ENCODE measurements at places on chromosomes 12 and 14.

DNA sequence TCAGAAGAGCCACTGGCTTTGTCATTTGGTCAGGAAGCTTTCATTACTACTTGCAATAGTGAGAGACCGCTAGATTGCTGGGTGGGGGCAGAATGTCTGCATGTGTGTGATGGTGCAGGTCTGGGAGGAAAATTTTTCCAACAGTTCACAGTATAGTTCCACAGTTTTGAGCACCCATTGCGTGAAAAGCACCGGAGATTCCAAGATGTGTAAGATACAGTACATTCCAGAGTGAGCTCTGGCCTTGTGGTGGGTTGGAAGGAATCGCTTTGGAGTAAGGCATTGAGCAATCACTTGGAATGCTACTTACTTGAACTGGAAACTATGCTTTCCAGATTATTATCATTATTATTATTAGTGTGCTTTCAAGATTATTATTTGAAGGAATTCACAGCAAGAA is 47.6 kb upstream of the FRMD6 start:
- no peak for DNase-seq

GRCh38 chr12:115946867-115947695 is 330.4 kb downstream of the MED13L start:
- DNase-seq: no peak

- DNase-seq: no peak
Measured at GRCh38 chr14:102903248-102903888, 19.1 kb upstream of the AMN start.

DNA sequence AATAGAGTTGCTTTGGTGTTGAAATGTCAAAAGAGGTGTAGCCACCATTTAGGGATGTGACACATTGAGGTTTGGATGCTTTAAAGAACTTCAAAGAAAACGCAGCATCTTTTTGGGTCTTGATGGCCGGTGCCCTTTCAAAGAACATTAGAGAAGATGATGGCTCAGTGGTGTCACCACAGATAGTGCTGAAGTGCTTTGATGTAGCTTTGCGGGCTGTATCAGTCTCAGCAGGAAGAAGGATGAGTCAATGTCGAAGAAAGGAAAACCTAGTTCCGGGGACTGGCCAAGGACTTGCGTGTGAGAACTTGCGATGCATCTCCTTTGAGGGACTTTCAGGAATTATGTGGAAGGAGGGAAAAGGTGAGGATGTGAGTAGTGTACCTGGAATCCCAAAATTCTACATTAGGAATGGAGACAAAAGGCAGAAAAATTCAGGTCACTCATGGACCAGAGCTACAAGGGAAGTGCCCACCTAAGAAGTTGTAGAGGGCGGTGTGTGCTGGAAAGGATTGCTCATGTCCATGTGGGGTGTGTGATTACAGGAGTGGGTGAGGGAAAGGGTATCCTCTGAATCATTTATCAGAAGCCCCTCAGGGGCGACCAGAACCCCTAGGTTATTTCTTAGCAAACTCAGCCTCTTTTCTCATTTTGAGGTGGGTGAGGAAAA is 39.7 kb upstream of the GZMB start:
- DNase-seq: no peak

GRCh38 chr14:103692871-103693270 is 22.4 kb downstream of the XRCC3 start:
- DNase-seq: no peak

- DNase-seq: peak; percentile 55
Measured at GRCh38 chr14:36069535-36069900, 107.0 kb downstream of the PTCSC3 start.

GRCh38 chr12:14769466-14769968 is 33.8 kb downstream of the WBP11 start:
- peak; percentile 5 for DNase-seq

Measured in NCI-H460 (cell line).